Mammary epithelial cell (primary cell): ENCODE measurements at places on chromosomes 3 and 15. TPM values are rescaled to one million over a fixed set of nuclear protein-coding genes. Genes with fewer than 3 reads are reported as not detected.

NTRK3 gene
- polyA plus RNA-seq = not detected

ALDH1A2 gene
- 0.15 TPM for polyA plus RNA-seq

TTLL13 gene
- 0.02 TPM for polyA plus RNA-seq

DNA sequence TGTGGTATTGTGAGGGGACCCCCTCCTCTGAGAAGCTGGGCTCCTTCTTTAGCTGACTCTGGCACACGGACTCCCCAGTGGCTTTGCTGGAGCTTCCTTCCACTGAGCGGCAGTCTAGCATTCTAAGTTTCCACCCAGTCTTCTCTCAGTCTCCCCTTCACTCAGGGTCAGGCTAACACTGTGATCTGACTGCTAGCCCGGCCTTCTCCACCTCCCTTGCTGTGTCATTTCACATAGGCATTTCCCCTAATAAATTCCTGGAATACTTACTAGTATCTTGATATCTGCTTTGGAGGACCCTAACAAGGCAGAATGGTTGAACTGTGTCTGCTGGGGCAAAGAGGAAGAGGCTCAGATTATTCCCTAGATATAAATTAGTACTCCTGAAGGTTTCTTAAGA is 106.2 kb upstream of the THBS1 start:
- no peak for DNase-seq

- no peak for DNase-seq
These were observed 53.8 kb upstream of the CADM2 start for GRCh38 chr3:84904816-84905555.

- no peak for DNase-seq
These were observed 155.7 kb downstream of the EEFSEC start for GRCh38 chr3:128309026-128309425.

GRCh38 chr3:107683447-107683846 is 160.7 kb downstream of the BBX start:
- DNase-seq = no peak

- no peak for DNase-seq
These were observed 271.4 kb downstream of the TIGIT start for GRCh38 chr3:114565216-114565615.

DNA sequence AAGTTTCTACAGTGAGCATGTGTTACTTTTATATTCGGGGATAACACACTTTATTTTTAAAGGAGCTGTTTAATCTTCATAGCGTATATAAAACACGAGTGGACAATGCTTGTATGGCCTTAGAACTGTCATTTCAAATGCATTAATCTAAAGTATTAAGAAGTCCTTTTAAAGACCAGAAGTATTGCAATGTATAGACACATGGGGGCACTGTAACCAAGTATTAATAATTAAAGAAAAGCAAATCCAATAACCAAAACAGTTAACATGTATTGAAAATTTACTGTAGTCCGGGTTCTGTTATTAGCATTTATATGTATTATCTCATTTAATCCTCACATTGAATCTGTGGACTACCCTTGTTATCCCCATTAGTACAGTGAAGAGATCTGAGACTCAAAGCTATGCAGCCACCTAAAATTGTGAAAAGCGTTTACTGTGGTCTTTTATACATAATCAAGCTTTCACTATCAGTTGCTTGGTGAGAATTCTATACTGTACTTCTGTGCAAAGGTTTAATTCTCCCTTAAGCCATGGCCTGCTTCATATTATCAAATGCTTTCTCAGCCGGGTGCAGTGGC is 10.1 kb downstream of the ARL14 start:
- DNase-seq = no peak

GRCh38 chr15:57893040-57893439 is 172.5 kb downstream of the ALDH1A2 start:
- no peak for DNase-seq

DNA sequence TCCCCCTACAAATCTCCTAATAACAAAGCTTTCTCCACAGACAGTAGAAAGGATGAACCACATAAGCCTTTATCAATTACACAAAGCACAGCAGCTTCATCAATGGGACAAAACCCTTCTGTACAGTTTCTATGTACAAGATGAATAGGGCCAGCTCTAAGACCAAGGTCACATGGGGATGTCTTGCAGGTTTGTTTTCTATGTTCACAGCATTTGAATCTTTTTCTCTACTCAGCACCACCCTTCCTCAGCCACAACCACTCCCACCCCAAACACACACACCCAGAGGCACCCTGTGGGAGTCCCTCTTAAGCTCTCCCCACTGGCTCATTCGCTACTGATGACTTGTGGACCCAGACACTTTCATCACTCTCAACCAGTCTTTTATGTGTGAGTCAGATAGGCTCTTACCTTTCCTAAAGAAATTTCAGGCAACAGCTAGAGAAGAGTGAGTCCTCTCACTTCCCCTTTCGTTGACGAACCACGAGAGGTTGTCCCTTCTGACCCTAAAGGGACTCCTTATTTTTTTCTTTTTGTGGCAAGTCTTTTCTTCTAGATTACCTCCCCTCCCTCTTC is 57.9 kb downstream of the ARHGAP31 start:
- DNase-seq = peak; percentile 27

- peak; percentile 27 for DNase-seq
These were observed 15.0 kb upstream of the TM6SF1 start for GRCh38 chr15:83092309-83092976.

GRCh38 chr3:188197388-188197847 is 43.5 kb downstream of the LPP start:
- DNase-seq = no peak

DNA sequence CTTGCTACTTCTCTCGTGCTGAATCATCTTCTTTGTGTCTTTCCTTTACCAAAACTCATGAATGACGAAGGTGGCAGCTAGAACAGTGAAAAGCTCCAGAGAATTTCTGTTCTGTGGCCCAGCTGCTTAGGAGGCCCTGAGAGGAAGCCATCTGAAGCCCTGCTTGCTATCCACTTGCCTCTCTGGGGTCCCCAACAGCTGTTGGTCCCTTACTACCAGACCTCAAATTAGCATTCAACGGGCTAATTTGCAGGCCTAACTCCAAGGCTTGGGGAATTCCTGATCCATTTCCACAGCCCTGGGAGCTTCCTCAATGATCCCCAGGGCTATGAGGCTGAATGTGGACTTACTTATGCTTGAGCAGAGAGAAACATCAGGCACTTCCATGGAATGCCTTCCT is 37.5 kb upstream of the FSTL1 start:
- DNase-seq = no peak

DNA sequence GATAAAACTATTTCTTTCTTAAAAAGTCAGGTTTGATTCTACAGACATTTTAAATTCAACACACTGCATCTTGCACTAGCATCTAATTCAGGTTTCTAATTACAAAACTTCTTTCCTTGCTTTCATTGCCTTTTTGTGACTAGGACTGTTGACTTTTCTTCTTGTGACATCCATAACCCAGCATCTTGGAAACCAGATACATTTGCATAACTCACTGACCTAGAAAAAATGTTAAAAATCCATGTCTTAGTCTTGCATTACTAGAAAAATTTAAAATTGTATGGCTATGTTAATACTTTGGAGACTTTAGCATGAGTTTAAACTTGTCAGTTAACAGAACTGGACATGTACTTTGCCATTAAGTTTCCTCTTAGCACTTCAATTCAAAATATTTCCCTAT is 72.7 kb downstream of the DTWD1 start:
- DNase-seq = no peak

GRCh38 chr3:119227070-119227850 is 13.4 kb downstream of the B4GALT4 start:
- DNase-seq = no peak

DNA sequence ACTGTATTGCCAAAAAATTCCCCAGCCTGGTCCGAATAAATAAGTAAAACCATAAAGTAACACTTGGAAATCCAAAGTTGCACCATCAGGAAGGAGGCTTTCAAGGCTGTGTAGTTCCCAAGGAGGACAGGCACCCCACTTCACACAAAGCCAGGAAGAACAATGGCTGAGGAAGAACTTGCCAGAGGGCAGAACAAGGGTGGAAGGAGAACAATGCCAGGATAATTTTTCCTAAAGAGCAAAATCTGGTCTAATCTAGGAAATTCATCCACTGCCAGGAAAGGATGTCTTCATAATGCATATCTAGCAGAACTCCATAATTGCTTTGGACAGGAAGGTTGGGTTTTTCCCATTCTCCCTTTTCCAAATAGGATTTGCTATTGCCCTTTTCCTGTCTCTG is 15.7 kb upstream of the ARID3B start:
- peak; percentile 54 for DNase-seq

DNA sequence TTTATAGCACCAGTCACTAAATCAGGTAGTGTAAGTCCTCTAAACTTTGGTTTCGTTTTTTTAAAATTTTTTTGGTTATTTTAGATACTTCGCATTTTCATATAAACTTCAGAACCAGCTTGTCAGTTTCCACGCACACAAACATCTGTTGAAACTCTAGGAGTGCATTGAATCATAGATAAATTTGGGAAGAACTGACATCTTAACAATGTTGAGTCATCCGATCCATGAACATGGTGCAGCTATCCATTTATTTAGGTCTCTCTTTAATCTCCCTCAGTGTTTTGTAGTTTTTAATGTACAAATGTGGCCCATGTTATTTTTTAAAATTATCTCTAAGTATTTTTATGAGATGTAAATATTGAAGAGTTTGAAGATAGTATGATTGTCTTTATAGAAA is 17.7 kb downstream of the TICRR start:
- DNase-seq = no peak

DNA sequence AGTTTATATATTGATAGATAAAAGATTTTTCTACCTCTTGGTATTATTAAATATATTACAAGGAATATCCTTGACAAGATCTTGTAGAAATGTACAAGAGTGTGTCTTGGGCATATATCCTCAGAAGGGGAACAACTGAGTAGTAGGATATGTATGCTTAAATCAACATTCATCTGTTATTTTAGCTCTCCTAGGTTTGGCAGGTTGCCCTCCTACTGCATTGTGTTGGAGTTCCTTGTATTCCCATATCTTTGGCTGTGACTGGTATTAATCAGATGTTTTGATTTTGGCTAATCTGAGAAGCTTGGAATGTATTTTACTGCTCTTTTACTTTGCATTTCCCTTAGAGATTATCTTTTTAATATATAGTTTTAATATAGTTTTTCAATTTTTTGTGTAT is 4.6 kb downstream of the MYRIP start:
- no peak for DNase-seq

GRCh38 chr3:54549607-54550220 is 378.1 kb downstream of the LRTM1 start:
- no peak for DNase-seq

DNA sequence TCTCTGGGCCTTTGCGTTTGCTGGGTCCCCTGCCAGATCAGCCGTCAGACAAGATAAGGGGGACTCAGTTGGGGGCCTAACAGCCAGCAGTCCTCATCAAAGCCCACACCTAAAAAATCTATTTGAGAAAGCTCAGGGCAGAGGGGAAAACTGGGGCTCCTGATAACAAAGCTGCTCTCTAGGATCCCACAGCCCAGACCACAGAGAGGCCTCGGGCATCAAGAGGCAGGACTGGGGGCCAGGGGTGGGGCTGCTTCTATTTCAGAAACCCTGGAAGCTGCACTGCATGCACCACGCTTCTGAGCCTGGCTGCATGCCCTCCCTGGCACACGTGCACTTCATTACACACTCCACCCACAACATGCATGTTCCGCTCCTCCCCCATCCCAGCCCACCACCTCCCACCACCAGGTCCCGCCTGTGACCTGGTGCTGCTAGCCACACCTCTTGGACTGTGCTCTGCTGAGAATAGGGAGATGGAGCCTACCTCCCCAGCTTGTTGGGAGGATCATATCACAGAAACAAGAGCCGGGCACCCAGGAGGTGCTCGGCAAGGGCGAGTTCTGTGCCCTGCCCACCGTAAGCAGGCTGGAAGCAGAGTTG is 26.6 kb downstream of the FBLN2 start:
- no peak for DNase-seq

DNA sequence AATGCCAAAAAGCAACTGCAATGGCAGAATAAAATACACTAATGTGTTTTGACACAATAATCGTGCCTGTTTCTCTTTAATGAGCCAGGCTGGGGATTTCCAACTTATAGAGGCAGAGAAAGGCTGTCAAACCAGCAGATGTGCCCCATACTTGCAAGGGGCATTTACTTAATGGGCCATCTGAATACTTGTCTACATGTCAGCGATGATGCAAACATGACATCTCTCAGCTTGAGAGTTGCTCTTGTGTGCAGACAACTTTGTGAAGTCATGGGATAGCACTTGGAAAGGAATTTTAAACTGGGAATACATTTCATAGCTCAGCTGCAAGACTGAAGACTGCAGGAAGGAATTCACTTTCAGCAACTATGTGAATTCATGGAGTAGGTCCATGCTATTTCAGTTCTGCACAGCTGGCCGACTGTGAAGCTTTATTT is 127.4 kb upstream of the ADAMTS9 start:
- DNase-seq = peak; percentile 38
